ENCODE measurements at places on chromosomes 5 and 9.
A peak's percentile ranks its signal among the peaks of the same experiment; 100 is the strongest.

DNA sequence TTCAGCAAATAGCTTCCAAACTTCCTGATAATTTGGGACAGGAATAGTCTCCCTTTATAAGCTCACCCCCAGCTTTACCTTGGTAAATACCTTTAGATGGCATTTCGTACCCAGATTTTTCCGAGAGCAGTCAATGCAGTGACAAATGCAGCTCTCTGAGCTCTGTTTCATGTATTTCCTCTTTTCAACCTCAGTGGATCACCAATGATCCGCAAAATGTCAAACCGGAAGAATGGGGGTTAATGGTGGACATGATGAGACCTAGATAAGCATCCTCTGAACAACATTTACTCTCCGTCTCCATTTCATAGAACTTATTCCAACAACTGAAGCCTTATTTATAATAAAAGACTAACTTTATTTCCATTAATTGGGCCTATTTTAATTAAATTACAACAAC is 227.3 kb downstream of the MCTP1 start:
- DNase-seq, result no peak

DNA sequence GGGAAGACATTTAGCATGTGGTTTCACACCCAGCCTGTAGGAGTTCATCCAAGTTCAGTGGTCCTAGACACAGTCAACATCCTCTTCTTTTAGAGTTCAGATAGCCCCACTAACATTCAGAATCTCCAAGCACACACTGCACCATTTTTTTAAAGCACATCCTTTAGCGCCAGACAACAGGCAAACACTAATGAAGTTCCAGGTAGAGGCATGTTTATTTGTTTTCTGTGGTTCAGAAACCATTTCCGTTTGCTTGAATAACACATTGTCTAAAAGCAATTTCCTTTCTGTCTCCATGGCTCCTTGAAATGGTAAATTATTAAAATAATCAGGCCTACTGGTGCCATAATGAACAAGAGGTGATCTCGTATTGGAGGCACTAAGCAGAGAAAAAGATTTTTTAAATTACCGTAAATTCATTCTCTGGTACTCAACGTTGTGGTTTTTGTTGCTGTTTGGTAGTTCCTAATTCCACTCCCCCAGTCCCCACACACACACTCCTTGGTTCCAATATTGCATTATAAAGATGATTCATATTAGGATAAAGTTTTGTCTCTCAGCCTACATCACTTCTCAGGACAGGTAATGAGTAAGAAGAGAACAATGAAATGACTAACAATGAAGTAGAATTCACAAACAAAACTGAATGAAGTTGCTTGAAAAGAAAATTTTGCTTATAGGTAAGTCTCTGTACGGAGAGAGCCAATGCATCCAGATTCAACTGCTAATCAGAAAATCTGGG is 153.1 kb downstream of the PCSK1 start:
- no peak for DNase-seq

- DNase-seq, result no peak
Observed at GRCh38 chr5:90641528-90641927, 82.9 kb downstream of the ADGRV1 start.

- no peak for DNase-seq
Observed at GRCh38 chr9:88443480-88444113, 55.4 kb downstream of the SPIN1 start.

- no peak for DNase-seq
Observed at GRCh38 chr5:79241535-79241979, 5.6 kb downstream of the JMY start.

- DNase-seq, result peak; percentile 97
Observed at GRCh38 chr5:138953387-138954256, 78.5 kb upstream of the LRRTM2 start.

GRCh38 chr9:105503881-105504280 is 54.0 kb upstream of the FKTN start:
- no peak for DNase-seq

DNA sequence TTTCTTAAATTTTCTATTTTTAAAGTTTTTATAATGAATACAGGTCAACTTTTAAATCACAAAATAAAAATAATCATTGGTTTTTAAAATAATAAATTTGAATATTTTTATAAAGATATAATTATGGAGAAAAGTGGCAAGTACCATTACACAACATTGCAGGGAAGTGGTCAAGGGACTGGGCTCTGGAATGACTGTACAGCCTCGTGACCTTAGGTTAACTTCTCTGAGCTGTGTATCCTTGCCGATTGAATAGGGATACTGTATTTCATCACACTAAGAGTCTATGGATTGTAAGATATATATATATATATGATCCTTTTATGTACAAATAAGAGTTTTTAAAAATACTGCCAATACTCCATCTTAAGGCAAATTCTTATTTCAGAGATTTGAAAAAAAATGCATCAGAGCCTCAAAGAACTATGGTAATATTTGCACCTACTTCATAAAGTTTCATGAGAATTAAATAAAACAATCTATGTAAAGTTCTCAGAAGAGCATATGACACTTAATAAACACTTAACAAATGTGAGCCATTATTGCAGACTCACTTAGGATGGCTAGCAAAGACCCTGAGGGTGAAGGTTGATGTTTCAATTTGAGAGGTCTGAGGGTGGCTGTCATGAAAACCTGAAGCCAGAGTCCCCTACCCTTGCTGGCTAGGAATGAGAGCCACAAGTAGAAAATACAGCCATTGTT is 136.5 kb downstream of the CCDC192 start:
- no peak for DNase-seq

DNA sequence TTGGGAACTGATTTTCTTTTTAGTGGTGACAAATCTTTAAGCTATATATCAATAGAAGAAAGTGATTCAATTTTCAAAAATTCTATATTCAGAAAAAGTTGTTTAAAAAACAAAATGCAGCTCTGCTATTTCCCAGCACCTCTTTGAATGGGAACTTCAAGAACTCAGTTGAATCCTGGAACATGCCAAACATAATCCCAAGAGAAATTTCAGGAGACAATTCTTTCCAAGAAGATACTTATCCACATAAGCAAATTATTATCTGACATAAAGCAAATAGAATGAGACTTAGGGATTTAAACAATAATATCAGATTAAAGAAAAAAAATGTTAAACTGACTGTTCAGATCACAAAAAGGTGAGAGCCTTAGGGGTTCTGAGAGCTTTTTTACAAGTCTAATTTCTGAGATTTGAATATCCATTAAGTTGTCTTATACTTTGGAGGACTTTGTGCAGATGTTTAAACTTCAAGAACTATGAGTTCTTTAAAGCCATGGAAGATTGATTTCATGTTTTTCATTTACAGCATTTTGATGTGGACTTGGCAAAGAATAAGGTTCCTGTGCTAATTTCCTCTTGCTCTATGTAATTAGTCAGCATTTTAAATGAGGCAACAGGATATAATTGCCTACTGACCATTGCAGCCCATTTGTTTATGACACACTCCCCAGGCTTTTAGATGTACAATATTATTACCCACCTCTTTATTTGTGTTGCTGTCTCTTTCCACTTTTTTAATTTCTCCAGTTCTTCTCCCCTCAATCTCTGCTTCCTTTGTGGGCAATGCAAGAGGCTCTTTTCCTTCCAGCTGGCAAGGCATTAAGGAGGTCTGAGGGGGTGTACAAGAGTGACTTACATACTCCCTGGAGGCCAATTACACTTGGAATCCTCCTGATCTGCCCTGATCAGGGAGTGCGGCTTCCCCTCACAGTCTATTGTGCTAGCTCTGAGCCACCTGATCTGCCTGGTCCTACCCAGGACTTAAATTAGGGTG is 419.1 kb downstream of the NR2F1-AS1 start:
- no peak for DNase-seq

- no peak for DNase-seq
Observed at GRCh38 chr9:21852754-21853153, 50.3 kb downstream of the MTAP start.

- DNase-seq, result no peak
Observed at GRCh38 chr5:69516769-69517168, 24.2 kb downstream of the OCLN start.

DNA sequence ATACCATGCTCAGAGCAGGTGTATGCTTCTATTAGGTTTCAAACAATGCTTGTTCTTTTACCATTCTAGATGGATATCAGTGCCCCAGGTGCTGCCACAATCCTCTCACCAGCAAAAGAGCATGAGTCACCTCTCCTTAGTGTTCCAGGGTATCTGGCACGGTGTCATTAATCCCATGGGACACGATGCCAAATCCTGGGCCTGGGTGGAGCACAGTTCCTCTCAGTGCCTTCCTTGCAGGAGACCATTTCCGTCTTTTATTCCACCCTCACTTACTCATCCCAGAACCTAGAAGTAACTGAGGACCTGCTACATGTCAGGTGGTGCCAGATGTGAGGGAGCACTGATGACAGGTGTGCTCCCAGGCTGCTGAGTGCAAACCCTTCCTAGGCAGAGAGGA is 1.3 kb upstream of the OR13J1 start:
- no peak for DNase-seq

- peak; percentile 26 for DNase-seq
Observed at GRCh38 chr5:62732677-62733121, 154.1 kb downstream of the LRRC70 start.

- no peak for DNase-seq
Observed at GRCh38 chr5:10902145-10902544, 141.1 kb upstream of the DAP start.

- no peak for DNase-seq
Observed at GRCh38 chr5:180799194-180799593, 3.4 kb downstream of the MGAT1 start.

DNA sequence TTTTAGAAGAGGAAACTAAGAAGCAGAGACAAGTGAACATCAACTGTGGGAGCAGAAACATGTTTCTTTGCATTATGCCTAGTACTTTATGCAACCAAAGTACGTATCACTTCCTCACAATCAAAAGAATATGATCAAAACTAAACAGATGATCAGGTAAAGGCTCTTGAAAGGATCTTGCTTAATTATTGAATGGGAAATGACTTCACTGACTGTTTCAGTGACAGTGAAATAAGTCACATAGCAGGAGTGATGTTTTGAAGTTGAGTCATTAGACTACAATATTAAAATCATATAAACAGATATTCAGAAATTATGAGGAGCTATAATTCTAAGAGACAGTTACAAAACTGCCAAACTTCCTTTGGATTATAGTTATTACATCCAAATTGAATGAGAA is 527.3 kb downstream of the MTRR start:
- no peak for DNase-seq
